CD4-positive, alpha-beta T cell treated with Interleukin-17A for 4 hours (primary cell): ENCODE measurements at places on chromosomes 2 and 18.

GRCh38 chr2:174142290-174142689 is 106.0 kb downstream of the OLA1 start:
- DNase-seq = no peak

DNA sequence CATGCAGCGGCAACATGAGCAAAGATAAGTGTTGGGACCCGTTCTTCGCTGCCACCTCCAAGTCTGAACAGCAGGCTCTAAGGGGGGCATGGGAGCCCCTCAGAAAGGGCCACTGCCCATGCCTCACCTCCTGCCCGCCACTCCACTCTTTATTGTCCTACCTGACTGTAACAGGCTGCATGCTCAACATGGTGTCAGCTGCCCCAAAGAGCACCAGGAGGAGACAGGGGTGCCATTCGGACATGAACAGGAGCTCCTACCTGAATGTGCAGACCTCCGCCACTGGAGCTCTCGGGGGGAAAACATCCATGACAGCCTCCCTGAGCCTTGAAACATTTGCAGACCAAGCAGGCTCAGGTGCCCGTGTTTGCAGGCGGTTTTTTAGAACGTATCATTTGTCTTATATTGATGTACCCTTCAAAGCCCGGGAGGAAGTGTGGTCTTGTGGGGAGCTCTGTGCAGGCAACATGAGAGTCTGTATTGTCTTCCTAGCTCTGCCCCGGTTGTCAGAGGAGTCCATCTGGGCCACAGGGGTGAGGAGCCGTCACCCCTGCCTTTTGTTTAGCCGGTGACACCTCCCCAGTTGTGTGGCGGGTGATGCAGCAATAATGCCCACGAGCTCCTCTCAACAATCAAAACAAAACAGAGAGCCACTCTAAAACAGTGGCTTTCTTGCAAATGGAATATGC is 35.1 kb upstream of the CD8A start:
- peak; percentile 29 for DNase-seq

DNA sequence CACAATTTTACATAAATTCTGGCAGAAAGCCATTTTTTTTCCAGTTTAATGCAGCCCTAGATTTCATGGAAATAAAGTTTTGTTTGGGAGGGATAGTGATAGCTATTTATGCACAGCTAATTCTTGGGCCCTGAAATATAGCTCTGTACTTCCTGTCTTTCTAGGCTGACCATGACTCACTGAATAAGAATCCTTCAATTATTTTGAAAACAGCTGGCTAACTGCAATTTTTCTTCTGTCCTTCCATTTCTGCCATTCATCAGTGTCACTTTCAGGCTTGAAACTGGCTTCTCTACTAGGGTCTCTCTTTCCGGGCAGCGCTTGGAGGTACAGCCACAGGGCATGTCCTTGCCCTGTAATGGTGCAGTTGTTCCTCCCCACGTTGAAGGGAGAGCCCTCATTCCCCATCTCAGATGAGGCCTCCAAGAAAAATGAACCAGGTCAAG is 97.1 kb upstream of the TMEM178A start:
- DNase-seq = no peak

GRCh38 chr2:186947516-186947915 is 98.5 kb upstream of the ZSWIM2 start:
- no peak for DNase-seq

DNA sequence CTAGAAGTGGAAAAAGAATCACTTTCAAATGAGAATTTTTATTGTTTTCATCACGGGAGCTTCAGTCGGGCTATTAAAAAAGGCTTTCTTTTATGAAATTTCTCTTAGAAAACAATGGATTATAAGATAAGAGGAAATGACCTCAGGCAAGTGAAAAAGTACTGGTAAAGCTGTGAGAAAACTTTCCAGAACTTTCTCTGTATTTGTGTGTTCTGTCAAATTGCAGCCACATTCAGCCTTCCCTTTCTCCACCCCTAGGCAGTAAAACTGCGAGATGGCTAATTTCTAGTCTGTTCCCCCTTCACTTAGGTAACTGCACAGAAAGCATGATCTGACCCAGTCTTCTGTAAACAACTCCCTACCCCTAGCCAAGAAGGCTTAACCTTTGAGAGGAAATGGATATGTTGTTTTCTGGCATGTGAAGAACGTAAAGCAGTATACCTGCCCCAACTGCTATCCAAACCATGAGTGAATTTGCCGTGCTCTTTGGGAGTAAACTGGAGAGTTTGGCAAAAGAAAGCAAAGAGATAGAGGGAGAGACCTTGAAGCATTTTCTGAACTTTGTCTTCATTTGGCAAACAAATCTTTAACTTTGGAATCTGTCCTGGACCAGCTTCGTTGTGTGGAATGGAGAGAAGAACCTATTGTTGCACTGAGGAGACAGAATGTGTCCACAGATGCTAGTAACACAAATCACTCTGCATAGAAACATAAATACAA is 105.4 kb downstream of the ETAA1 start:
- no peak for DNase-seq

GRCh38 chr2:189613650-189614420 is 33.2 kb upstream of the SLC40A1 start:
- no peak for DNase-seq

- DNase-seq = no peak
Observed at GRCh38 chr2:186256540-186256939, 229.5 kb upstream of the ZC3H15 start.

DNA sequence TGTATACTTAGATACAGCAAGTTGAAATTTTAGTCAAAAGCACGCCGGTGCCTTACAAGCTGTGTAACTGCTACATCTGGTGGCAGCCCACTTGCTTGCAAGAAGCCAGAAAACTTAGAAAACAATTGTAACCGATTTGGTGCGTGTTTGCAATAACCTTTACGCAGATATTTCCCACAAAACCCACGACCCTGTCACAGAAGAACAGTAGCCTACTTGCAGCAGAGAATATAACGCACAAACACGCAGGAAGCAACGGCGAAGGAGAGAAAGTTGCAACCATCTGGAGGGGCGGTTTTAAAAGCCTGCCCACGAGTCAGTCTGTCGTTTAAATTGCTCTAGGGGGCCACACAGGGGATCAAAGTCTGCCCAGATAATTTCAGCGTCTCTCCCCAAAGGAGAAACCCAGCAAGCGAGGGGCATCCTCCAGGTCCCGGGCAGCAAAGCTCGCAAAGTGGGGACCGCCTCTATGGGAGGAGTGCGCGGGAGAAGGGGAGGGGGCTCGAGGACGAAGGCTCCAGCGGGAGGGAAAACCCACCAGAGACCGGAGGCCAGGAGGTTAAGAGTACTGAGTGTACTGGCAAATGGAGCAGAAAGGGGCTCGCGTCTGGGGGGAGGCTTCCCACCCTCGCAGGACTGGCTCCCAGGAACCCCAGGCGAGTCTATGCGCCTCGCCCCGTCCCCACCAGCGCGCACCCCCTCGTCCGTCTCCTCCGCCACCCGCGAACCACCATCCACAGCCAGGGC is 1.1 kb downstream of the TLK1 start:
- DNase-seq = peak; percentile 59

DNA sequence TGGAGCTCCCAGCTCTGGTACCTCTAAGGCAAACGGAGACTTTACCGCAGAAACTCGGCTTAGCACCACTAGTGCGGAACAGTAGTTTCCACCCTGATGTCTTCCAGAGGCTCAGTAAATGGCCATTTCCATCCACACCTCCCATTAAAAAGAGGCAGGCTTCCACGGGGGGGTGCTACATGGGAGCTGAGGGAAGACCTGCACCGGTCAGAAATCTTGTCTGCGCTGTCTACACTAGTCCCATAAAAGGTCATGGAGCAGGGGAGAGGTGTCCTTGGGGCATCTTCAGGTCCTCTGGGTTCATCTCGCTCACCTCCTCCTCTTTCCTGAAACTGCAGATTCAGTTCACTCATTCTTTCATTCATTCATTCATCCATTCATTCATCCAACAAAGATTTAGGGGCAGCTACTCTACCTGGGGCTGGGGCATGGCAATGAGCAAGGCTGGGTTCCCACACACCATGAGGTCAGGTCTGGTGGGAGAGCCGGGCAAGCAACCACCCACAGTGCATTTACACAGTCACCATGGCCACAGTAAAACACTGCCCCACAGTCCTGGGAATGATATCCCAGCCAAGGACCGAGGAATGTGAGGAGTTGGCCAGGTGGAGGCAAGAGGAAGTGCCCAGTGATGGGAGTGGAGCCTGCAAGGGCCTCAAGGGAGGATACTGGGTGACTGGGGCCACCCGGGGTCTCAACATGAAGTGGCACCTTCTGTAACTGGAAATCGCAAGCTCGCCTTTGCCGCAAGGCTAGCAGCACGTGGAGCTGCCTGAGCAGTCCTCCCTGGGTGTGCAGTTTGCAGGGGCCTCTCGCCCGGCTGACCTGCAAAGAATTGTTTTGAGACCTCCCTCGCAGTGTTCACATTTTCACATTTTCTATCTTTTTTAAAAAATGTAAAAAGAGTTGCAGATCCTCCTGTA is 180.2 kb upstream of the RAB6C start:
- no peak for DNase-seq

DNA sequence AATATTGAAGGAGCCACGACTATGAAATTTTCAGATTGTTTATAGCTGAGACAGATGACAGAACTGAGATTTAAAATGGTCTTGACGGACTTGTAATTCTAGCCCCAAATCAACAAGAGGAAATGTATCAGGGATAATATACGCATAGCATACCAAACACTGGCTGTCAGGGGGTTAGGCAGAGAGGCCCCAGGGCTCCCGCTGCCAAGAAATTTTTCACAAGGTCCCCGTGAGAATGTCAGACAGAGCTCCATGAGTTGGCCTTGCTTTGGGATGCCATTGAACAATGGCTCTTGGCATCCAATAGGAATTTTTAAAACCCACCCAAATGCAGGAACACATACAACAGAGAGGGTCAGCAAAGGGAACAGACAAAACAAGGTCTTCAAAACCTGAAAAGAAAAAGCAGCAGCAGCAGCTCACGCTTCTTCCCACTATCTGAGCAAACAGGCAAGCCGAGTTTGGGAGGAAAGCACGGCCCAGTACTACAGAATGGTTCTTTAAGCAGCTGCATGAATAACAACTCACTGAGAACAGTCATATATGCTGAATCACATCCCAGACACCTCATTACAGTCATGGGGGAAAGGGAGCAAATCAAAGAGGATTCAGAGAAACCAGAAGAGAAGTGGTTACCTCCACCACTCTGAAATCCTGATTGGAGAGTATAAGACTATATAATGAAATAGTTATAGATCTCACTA is 445.6 kb downstream of the RND3 start:
- DNase-seq = no peak

DNA sequence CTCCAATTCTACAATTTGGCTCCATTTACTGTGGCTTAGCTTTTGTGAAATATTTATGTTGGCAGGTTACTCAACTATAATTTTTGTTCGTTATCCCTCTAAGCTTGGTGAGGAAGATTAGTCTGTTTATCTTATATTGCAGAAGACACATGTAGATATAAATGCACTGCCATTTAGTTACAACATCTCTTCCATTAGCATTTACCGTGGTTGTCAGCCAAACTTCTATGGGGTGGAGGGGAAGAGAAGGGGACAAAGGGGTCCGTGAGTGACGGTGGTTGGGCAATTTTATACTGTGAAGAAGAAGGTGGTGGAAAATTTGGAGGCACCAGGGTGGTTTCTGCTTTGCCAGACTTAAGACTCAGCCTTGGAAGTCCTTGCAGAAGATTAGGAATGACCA is 117.6 kb upstream of the CXCR4 start:
- no peak for DNase-seq

- no peak for DNase-seq
Observed at GRCh38 chr18:12944709-12945108, 3.1 kb upstream of the SEH1L start.
